ENCODE measurements at places on chromosomes 4 and X.
A peak's percentile ranks its signal among the peaks of the same experiment; 100 is the strongest.

DNA sequence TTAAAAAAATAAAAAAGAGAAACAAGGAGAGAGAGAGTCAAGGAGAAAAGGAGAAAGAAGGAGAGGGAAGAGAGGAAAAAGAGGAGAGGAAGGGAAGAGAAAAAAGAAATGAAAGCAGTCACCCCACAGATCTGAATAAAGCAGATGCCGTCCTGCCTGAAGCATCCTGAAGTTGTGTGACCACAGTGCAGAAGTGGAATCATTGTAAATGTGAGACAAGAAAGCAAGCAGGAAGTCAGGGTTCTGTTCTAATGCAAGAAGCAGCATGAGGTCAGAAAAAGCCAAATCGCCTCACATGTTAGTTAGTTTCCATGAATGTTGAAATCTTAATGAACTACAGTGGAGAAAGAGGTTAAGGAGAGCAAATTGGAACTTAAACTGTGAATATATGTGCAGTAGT, 692.5 kb downstream of the CENPC start:
- no peak for DNase-seq

GRCh38 chr4:142663828-142664227, 182.3 kb downstream of the INPP4B start:
- no peak for DNase-seq

DNA sequence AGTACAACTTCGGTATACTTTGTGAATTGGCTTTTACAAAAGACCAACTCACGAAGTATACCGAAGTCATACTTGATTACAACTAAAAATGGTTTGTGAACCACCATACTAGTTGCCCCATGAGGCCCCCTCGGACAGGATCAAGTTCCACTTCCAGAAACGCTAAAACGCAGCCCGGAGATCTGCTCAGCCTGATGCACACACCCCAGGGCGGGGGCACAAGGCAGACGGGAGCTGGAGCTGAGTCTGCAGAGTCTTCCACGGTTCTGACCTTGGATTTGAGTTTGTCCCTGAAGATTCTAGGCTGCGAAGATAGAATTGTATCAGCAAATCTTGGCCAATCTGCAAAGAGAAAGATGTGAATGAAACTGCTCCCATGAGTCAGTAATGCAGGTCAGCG, 118.1 kb downstream of the SORCS2 start:
- DNase-seq, result no peak

DNA sequence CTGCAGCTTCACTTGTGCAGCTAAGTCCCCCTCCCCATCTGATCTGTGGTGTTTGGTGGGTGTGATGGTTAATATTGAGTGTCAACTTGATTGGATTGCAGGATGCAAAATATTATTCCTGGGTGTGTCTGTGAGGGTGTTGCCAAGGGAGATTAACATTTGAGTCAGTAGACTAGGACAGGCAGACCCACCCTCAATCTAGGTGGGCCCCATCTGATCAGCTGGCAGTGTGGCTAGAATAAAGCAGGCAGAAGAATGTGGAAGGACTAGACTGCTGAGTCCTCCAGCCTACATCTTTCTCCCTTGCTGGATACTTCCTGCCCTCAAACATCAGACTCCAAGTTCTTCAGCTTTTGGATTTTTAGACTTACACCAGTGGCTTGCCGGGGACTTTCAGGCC, 103.5 kb upstream of the BOD1L1 start:
- no peak for DNase-seq

- DNase-seq, result no peak
Measured at GRCh38 chr4:8115916-8116315, 42.7 kb downstream of the ABLIM2 start.

GRCh38 chr4:167114416-167114971, 119.8 kb downstream of the SPOCK3 start:
- no peak for DNase-seq

DNA sequence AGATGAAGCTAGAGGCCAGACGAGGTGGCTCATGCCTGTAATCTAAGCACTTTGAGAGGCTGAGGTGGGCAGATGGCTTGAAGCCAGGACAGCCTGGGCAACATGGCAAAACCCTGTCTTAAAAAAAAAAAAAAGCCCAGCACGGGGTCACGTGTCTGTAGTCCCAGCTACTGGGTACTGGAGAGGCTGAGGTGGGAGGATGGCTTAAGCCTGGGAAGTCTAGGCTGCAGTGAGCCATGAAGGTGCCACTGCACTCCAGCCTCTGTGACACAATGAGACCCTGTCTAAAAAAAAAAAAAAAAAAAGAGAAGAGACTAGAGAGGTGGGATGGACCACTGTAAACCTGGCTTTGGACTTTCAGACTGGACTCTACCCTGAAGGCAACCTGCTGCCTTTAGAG, 10.7 kb upstream of the LRBA start:
- no peak for DNase-seq

DNA sequence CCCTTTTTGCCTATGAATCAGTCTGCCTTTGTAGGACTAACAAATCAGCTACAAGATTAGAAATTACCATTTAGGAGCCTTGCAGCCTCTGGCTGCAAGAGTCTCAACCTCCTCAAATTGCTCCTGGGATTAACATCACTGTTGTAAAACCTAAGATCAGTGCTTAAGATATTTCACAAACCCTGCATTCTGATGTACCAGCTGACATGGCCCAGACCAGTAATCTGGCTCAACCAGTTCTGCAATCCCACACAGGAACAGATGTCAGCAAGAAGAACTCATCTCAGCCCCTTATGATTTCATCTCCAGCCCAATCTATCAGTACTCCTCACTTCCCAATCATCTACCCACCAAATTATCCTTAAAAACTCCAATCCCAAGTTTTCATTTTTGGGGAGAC, 32.5 kb upstream of the AADAT start:
- DNase-seq, result no peak

GRCh38 chr4:124032035-124032434, 635.4 kb downstream of the SPRY1 start:
- no peak for DNase-seq

DNA sequence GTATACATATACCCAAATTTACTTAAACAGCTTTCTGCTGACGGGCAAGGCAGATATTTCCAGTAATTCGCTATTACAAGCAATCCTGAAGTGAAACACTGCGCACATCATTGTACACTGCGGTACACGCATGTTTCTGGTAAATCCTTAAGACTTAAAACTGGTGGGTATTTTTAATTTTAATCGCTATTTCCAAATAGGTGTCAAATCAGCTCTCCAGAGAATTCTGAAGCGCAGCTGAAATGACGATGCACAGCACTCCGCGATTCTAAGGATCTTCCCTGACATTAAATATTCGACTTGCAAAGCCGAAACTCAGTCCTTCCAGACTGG, 361 bp downstream of the TMEM128 start:
- no peak for DNase-seq

- DNase-seq, result no peak
Measured at GRCh38 chr4:178198691-178199090, 756.5 kb upstream of the AGA start.

- no peak for DNase-seq
Measured at GRCh38 chr4:31737419-31737818, 1017.2 kb downstream of the PCDH7 start.

DNA sequence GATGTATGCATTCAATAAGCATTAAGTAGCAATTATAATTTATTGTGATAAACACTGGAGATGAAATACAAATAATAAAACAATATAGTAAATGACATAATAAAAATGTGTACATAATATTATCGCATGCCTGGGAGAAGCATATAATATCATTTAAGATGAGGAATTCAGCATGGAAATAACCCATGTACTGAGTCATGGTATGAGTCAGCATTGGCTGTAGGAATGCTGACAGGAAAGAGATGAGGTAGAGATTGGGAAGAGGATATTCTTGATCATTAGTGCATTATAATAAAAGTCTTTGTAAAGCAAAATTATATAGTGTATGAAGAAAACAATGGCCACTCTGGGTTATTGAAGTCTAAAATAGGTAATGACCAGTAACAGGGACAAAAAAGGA, 82.8 kb downstream of the MAGEB10 start:
- no peak for DNase-seq

DNA sequence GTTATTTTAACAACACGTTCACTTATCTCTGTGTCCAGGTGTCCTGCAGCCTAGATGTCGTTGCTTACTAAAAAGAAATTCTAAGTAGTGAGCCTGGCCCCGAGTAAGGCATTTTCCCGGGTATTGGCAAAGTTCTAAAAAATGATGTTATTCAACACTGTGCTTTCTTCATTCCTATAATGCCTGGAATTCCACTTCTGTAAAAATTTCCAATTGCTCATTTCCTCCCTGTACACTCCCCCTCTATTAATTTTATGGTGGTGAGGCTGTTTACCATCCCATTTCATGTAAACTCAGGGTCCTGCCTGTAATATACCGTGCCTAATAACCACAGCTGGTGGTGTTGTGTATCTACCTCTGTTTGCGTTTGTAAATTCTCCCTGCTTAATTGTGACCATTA, 14.2 kb downstream of the BST1 start:
- no peak for DNase-seq

GRCh38 chr4:29734343-29735213, 985.6 kb upstream of the PCDH7 start:
- DNase-seq, result no peak

- DNase-seq, result no peak
Measured at GRCh38 chr4:161655148-161655547, 508.7 kb downstream of the FSTL5 start.

- DNase-seq, result no peak
Measured at GRCh38 chr4:145870155-145871020, 68.2 kb downstream of the ZNF827 start.

DNA sequence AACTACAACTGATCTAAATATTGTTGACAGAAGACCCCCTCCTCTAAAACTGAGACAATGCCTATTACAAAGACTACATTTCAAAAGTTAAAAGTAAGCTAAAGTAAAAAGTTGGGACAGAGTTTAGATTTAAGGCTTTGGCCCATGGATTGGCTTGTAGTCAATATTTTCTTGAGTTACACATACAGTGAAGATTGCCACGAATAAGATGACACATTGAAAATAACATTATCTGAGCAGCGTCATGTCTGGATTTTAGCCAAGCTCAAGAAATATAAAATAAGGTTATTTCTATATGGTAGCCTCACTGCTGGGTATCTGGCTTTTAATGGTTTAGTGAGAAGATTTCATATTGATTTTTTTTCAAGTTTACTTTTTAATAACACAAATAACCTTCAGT, 266.2 kb upstream of the LDB2 start:
- DNase-seq, result no peak

DNA sequence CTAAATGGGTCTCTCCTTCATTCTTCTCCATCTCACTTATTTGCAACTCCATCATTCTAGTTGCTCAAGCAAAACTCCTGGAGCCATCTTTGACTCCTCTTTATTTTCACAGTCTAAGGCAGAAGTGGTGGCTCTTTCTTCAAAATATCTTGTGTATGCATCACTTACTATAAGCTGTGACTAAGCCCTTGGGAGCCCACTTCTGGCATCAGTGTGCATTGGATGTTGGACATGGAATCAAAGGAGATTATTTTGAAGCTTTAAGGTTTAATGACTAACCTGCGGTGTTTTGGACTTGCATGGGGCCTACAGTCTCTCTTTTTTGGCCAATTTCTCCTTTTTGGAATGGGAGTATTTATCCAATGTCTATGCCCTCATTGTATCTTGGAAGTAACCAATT, 276.8 kb downstream of the SPOCK3 start:
- DNase-seq, result no peak

- no peak for DNase-seq
Measured at GRCh38 chr4:89511776-89512175, 204.2 kb upstream of the GPRIN3 start.

GRCh38 chrX:24874604-24875247, 141.0 kb downstream of the ARX start:
- no peak for DNase-seq

- DNase-seq, result no peak
Measured at GRCh38 chr4:55635282-55635681, 816 bp downstream of the NMU start.

DNA sequence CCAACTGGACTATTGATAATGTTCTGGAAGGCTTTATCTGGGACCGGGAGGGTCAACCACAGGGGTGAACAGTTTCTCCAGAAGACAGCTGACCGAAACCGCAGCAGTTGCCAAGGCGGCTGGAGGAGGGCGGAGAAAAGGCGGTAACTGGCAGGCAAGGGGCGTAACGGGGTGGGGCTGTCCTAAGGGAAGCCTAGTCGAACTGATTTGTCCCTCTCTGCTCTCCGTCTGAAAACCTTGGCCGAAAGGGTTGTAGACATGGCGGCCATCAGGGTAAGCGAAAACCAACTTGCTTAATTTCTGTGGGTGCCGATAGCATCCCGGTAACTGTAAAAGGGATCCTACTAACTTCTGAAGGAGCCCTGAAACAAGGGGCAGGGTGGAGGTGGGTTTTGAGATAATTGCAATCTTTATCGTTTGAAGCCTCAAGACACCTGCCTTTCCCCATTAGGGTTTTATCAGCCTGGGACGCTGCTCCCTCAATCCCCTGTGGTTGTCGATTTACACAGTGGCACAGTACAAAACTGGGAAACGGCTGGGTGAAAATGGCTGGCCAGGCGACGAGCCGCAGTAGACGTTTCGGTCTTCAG, at the start of gene APOOL:
Gene APOOL (plus strand): TSS at position 223 of the 590 bp plus-strand sequence. CDS start 36 bp downstream, at position 259.
- peak; percentile 94 for DNase-seq

GRCh38 chrX:150693725-150694574, 754 bp downstream of the MTMR1 start:
- peak; percentile 91 for DNase-seq

DNA sequence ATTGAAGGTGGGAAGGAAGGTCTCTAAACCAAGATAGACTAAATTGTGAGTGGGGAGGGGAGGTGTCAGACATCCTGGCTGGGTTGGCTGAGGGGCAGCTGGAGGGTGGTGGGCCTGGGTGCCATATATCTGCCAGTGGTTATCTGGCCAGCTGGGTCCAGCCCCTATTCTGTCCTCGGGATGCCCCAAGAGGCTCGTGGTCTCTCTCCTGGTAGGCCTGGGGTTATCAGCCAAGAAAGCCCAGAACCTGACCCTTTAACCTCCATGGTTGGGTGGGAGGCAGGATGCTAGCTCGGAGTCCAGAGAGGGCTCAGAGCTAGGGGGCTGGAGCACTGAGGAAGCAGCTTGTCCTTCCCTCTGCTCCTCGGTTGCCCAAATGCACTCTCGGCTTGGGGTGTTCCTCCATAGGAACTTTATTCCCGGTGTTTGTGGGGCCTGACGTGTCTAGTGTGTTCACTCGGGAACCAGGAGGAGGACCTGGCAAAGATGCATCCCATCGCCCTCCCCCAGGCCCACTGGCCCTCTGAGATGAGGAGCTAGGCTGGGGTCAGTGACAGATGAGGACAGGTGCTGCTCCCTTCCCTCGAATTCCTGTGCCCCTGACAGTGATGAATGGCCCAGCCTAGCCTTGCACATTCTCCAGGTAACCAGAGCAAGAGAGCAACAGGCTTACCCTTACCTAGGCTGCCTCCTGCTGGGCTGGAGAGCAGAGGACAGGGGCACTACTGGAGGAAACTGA, 5.2 kb upstream of the EFNB1 start:
- DNase-seq, result no peak

Measured in activated CD4-positive, alpha-beta T cell treated with anti-CD3 and anti-CD28 coated beads, Interleukin-2, amount 10 ng/mL, durations not matched to agents 24 days and 14 days (primary cell).